A172 (cell line): ENCODE measurements at places on chromosomes 13 and 19.

DNA sequence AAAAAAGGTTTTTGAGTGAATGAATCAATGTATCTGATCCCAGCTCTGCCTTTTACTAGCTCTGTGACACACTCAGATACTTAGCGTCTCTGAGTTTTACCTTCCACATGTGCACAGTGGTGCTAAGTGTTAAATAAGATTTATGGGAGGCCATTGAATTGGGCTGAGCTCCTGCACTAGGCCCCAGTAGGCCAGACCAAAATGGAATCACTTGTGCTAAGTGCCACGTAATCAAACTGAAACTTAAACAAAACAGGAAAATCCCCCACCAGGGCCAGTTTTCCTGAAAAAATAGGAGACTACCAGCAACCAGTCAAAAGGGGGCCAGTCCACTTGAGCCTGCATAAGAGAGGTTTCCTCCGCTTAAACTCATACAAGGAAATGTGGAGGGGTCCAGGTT is 40.9 kb downstream of the GJA3 start:
- no peak for DNase-seq

- DNase-seq = no peak
Observed at GRCh38 chr13:28621449-28621848, 37.5 kb upstream of the POMP start.

GRCh38 chr13:22703601-22704209 is 477.1 kb upstream of the SGCG start:
- peak; percentile 36 for DNase-seq

DNA sequence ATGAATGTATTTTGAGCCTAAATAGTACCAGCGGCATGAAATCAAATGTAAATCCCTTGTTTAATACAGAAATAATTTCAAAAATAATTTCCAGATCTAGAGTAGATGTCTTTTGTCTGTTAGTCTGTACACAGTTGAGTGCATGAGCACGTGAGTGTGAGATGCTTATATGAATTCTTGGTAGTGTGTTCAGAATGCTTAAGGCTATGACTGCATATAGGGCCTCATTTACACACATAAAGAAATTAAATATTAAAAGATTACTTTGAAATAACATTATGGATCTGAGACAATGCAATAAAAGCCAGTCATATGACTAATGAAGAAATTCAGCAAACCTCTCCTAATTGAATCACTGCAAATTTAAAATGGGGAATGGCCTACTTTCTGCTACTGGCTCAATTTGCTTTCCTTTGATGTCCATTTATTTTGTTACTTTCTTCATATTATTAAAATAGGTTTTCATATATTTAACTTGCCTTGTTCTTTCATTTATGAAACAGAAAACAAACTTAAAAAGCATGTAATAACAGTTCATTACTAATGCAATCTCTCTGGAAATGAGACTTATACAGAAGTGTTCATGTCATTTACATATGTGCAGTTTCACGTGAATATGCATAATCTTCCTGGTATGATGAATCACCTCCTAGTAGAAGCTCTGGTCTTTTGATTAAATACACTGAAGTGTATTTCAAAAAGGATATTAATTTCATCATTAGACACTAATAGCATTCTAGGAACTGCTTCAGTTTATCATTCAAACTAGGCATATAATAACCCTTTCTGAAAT is 4.5 kb downstream of the AMER2 start:
- DNase-seq = no peak

DNA sequence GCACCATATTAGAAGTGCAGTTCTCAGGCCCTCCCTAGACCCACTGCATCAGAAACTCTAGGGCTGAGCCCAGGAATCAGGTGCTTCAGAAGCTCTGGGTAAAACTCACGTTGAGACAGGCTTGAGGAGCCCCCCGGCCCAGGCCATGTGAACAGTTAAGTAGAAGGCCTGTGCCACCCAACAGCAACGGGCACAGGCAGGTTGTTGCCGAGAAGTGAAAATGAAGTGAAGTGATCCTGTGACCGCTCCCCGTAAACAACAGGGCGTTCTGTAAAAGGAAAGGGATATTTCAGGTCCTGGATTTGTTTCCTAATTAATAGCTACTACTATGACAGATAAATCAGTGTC is 128.8 kb downstream of the ATP11A start:
- no peak for DNase-seq

- DNase-seq = no peak
Observed at GRCh38 chr13:36920616-36921185, 663 bp upstream of the SMAD9 start.

- no peak for DNase-seq
Observed at GRCh38 chr19:13057147-13057572, 45.5 kb downstream of the LYL1 start.
